ENCODE measurements at places on chromosomes 11 and 22. TPM values are rescaled to one million over a fixed set of nuclear protein-coding genes. Genes with fewer than 3 reads are reported as not detected.

GRCh38 chr11:45000918-45001317 is 50.2 kb upstream of the TP53I11 start:
- no peak for DNase-seq

EMID1 gene
- 88.5 TPM for polyA plus RNA-seq

SMTNL1 gene
- polyA plus RNA-seq = 0.13 TPM

GLB1L2 gene
- polyA plus RNA-seq = 4.7 TPM

DNA sequence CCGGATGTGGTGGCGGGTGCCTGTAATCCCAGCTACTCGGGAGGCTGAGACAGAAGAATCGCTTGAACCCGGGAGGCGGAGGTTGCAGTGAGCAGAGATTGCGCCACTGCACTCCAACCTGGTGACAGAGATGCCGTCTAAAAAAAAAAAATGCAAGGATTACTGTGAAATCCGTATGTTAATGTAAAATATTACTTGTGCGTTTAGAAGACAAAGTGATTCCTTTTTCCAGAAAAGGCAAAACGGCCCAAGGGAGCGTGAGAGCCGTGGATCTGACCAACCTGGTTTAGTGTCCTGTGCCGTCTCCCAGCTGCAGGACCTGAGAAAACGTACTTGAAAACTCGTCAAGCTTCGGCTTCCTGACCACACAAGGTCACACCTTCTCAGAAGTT is 905 bp downstream of the HDHD5 start:
- no peak for DNase-seq

DCDC1 gene
- polyA plus RNA-seq = 2.9 TPM

- no peak for DNase-seq
Observed at GRCh38 chr11:22130462-22131053, 62.3 kb upstream of the ANO5 start.

DNA sequence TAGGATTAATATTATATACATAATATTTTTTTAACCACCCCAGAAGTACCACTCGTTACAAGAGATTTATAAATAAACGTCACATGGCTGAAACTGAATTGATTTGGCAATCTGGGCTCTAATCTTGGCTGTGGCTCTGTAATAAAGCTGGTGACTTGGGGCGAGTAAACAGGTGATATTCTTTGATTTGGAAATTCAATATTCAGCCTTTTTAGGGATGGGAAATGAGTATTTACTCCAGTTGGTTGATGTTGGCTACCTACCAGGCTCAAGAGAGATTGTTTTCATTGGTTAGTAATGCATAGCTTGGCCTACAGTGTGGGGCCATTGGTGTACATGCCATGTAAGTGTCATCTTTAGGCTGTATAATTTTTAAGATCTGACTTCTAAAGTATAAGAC is 117.7 kb upstream of the SORL1-AS1 start:
- DNase-seq = no peak

- no peak for DNase-seq
Observed at GRCh38 chr11:128764424-128765095, 70.7 kb downstream of the FLI1 start.

SCN3B gene
- 7.2 TPM for polyA plus RNA-seq

- DNase-seq = no peak
Observed at GRCh38 chr22:21631025-21631424, 1.2 kb upstream of the YDJC start.

SLC37A2 gene
- 3.2 TPM for polyA plus RNA-seq

MS4A6A gene
- polyA plus RNA-seq = 26.7 TPM

- peak; percentile 91 for DNase-seq
Observed at GRCh38 chr11:114399490-114400215, 658 bp downstream of the C11orf71 start.

OR4C5 gene
- polyA plus RNA-seq = not detected

CHRM1 gene
- 0.71 TPM for polyA plus RNA-seq

DNA sequence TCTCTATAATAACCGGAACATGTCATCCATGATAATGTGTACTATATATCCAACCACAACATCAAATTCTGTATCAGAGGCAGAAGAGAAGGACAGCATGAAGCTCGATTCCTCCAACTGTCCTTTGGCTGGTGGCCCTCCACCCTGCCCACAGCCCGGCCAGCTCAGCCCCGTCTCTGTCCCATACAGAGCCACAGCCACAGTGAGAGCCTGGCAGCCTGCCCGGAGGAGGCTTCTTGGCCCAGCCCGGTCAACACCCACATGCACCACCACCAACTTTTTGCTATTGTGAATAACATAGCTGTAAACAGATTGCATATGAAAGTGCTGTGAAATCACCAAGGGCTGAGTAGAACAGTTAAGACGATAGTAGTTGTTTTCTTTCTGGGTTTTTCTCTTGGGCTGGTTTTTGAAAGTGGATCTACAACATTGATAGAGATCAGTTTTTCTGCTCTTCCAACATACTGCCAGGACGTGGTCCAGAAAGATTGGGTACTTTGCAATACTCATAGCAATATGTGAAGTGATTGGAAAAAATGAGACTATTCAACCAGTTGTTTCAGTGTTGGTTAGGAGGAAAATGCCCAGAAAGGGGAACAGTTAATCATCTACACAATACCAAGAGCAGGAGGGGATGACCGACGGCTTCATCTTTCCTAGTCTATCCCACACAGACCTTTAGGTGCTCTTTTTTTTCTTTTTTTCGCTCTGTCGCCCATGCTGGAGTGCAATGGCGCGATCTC is 6.9 kb upstream of the TUBA8 start:
- DNase-seq = no peak

OR4X1 gene
- not detected for polyA plus RNA-seq

GRCh38 chr11:17781221-17781620 is 46.6 kb downstream of the KCNC1 start:
- peak; percentile 2 for DNase-seq

- DNase-seq = no peak
Observed at GRCh38 chr11:13924801-13925327, 37.7 kb upstream of the SPON1 start.

DNA sequence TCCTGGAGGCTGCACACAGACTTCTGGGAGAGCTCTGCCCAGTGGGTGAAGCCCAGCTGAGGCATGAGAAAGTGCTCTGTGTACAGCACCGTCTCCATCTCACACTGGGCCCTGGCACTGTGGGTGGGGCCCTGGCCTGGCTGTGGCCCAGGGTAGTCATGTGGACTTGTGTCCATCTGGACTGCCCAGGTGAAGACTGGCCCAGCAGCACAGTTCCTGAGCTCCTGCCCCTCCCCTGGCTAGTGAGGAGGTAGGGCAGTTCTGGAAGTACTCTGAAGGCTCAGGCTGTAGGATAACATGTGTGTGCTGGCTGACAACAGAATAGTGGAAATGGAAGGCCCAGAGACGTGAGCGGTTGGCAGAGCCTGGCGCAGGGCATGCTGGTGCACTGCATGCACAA is 35.4 kb downstream of the RSPH14 start:
- no peak for DNase-seq

- DNase-seq = no peak
Observed at GRCh38 chr11:78341841-78342240, 75.8 kb downstream of the GAB2 start.

DNA sequence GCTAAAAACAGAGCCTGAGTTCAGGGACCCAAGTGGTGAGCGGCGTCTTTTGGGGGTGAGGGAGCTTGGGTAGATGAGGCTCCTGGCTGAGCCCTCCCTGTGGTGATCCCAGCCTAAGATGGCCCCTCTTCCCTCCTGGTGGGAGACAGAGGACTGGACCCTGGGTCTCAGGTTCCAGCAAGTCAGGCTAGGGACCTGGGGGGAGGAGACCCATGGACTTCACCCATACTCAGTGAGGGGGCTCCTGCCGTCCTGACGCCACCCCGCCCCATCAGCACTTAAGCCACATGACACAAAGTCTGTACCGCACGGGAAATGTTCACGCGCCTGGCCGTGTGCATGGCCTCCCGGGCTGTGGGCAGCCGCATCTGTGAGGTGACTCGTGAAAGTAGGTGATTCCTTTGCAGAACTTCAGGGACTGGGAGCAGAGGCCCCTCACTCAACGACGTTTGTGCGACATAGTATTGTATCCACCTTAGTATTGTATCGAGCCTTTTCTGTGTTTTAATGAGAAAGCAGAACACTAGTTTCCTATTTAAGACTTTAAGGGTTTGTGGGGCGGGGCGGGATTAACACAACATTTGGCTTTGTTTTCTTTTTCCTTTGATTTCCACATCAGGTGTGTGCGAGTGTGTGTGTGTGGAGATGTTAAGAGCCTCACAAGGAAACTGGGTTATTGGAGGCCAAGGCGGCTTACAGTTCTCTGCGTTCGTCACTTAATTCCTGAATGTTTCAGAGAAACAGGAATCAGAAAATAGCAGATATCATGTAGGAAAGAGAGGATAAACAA is 18.4 kb upstream of the TMEM191C start:
- no peak for DNase-seq

DNA sequence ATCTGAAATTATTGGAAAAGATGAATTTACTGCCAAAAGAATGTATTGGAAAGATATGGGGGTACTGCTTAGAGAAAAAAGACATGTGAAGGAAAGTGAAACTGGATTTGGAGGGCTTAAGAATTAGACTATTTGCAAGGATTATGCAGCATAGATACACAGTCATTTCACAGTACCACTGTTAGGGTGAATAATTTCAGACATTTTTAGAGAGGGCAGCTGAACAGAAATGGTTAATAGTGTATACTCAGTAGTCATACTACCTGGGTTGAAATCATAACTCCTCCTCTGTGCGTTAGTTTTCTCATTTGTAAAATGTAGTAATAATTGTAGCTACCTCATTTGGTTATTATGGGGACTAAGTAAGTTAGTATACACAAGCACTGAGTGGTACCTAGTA is 33.0 kb downstream of the GAS2 start:
- DNase-seq = no peak

DNA sequence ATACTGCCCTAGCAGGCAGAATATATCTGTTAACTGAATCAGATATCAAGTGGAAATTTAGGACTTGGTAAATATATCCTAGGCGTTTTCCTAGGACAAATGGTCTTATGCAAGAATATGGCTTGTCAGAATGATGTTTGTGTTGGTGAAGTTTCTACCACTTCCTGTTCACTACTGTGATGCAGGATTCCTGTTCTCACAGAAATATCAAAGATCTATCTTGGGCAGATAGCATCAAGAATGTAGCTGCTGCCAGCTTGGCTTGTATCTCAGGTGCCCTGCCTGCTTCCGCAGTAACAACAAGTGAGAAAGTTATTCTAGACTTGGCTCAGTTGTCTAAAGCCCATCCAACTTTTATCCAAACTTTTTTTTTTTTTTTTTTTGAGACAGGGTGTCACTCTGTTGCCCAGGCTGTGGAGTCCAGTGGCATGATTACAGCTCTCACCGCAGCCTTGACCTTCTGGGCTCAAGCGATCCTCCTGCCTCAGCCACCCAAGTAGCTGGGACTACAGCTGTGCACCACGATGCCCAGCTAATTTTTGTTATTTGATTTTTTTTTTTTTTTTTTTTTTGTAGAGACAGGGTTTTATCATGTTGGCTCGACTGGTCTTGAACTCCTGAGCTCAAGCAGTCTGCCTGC is 61.3 kb downstream of the PPME1 start:
- DNase-seq = no peak

DNA sequence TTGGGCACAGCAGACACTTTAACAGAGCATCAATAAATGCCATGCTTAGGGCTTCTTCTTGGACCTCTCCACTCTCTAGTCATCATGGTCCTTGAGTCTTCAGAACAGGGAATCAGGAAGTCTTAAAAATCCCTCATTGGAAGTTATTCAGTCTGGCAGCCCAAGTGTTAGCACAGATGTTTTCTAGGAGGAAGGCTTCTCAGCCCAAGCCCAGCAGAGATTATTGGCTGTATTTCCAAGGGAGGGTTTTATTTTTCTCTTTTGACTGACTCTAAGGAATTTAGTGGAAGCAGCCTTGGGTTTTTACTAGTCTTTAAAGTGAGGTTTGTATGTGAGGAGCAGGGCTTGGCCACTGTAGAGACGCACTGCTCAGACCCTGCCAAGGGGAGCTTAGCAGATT is 41.9 kb downstream of the CEP164 start:
- DNase-seq = no peak

BATF2 gene
- 3.5 TPM for polyA plus RNA-seq

DNA sequence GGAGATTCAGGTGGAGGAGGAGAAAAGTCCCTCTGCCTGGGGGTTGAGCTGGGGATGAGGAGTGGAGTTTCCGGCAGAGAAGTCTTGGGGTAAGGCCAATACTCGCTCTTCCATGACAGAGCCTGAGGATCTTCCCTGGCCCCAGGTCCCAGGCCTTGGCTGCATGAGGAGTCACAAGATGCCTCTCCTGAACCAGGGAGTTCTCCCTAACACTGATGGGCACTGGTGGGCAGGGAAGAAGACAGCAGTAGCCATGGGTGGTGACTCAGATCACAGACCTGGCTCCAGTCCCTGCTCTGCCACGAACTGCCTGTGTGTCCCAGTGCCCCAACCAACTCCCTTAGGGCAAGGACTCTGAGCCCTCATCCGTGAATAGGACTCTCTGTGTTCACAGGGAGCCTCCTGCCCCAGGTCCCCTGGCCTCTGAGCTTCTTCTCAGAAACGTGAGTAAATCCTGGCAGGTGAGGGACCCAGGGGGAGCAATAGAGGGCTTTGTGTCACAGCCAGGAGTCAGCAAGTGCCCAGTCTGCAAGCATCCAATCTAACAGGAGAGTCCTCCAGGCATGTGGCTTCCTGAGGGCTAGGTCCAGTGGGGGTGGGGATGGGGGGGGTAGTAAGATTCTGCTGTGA is 45.5 kb upstream of the FTH1 start:
- DNase-seq = no peak

Data from left lung (tissue), 14 donors.